ENCODE measurements at places on chromosomes 3 and 15.

DNA sequence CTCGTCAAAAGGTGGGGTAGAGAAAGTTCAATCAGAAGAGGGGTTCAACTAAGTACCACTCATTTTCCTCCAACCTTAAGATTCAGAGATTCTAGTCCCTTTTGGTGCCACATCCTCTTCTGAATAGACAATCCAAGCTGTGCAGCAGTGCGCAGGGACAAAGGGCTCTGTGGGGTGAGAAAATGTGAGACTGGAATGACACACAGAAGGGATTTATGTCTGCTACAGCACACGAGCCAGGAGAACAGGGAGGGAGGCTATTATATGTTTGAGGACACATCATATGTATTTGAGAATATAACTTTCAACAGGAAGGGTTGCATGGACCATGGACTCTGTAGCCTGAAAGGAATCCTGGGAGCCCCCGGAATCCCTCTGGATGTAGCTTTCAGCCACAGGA lies 33.0 kb downstream of the LSM3 start:
- DNase-seq = no peak

- DNase-seq = peak; percentile 5
Observed at GRCh38 chr3:64684715-64685261, 3.0 kb downstream of the ADAMTS9 start.

DNA sequence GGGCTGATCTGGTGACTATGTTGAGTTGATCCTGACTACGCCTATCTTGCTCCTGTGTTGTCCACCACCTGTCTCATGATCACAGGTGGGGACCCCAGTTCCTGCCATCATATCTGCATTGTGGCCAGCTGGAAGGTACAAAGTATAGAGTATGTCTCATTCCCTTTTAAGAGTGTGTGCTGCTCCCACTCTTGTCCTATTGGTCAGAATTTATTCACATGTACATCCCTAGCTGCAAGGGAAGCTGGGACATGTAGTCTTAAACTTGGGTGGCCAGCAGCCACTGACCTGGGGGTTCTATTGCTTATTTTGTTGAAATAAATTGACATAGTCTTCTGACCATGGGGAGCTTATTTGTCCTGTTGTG lies 373.1 kb downstream of the PTPRG start:
- DNase-seq = no peak

GRCh38 chr15:36066757-36067156 lies 512.7 kb upstream of the CDIN1 start:
- DNase-seq = no peak

DNA sequence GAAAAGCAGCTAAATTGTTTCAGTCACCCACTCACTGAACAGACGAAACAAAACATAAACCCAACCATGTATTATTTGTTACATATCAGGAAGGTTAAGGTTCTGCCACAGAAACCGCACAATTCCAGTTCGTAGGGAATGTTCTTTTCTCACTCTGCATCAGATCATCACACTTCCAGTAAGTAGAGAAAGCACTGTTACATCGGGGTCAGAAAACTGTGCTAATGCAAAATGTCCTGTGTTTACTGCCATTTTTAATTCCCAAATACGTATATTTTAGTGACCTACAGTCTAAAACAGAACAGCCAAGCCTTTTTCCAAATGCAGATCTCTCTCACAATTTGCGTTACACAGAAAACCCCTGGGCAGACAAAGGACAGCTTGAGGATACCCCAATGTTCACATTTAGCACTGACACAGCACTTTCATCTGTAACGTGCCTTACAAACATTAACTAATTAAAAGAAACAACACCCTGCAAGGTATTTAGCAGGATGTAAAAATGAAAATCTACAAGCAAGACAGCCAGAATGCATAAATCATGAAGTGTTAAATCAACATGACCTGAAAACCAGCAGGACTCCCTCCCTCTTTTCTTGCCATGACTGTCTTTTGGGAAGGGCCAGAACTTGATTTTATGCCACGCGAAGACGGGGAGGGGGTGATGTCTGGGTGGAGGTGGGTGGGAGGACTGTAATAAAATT lies 34.8 kb upstream of the SKIL start:
- no peak for DNase-seq

DNA sequence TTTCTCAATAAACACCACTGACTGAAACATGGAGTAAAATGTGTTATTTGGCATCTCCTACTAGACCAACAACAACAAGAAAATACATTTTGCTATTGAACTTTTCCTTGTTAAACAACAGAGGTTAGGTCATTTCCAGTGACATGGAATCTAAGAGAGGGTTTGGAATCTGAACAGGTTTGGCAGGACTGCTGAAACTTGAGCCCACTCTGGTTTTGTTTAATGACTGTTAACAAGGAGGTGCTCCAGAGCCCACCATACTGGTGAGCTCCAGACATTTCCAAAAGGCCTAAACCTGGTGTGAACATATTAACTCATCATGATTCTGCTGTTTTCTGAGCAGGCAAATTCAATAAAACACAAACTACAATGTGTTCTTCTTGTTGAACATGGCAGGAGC lies 330.7 kb upstream of the TRIM42 start:
- DNase-seq = no peak

GRCh38 chr3:120764206-120764605 lies 21.7 kb downstream of the GTF2E1 start:
- DNase-seq = no peak

GRCh38 chr3:16061491-16061890 lies 113.0 kb upstream of the GALNT15 start:
- no peak for DNase-seq

DNA sequence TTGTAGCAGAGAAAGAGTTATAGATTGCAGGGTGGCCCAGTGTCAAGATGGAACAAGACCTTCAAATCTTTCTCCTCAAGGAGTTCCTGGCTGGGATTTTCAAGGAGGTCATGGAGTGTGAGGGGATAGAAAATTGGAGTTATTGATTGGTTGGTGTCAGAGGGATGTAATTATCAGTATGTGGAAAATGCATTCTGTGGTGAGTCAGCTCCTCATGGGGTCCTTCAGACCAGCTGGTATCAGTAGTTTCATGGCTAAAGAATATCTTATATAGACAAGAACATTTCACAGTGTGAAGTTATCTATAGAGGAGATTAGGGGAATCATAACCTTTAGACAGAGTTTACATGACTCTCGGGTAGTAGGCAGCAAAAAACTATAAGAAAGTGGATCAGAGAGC lies 1114.0 kb upstream of the GBE1 start:
- DNase-seq = no peak

DNA sequence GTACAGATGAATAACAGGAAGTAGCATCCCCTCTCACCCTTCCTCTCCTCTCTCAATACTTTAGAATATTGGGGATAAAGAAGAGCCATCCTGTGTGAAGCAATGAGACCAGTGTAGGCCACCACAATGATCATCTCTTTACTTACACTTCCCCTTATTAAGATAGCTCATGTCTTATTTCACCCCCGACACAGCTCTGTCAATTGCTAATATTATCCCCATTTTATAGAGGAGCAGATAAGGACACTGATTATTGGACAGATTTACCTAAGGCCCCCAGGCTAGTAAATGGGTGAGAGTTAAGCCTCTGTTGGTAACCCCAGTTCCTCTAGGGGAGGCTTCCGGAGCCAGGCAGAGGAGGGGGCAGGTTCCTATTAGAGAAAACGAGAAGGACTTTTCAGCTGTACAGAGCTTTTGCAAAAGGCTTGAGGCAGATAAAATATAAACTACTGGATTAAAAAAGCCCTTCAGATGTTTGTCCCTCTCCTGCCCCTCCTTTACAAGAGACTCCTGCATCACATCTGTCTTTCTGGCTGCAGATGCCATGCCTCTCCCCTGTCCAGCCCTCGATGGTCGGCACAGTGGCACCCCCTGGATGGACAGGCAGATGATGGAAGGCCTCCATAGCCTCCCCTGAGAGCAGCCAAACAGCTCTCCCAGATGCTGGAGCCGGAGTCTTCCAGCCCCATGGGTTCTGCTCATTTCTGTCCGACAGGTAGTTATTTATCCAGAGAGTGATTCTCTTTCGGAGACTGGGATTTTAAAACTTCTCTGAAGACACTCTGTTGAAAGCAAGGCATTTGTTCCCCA lies 49.4 kb upstream of the LCTL start:
- no peak for DNase-seq

DNA sequence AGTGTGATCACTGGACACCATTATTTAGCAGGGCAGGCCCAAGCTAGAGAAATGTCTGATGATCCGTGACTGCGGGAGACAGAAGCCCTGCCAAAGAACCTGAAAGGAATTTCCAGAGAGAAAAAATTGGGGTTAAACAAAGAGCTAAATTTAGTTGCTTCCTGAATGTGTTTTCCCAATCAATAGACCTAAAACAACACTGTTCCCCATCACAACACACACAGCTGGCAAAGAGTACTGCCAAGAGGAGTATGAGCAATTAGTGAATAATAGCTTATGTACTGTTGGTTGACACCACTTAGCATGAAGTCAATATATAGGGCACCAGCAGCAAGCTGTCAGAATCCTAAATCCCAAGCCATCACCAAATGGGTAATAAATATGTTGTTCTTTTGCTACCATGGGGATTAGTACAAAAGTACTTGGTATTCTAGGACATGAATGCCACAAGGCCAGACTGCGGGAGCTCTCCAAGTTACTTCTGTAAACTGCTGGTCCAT lies 35.7 kb downstream of the CLK3 start:
- no peak for DNase-seq

- DNase-seq = no peak
Observed at GRCh38 chr3:190258634-190259033, 63.6 kb downstream of the CLDN1 start.

DNA sequence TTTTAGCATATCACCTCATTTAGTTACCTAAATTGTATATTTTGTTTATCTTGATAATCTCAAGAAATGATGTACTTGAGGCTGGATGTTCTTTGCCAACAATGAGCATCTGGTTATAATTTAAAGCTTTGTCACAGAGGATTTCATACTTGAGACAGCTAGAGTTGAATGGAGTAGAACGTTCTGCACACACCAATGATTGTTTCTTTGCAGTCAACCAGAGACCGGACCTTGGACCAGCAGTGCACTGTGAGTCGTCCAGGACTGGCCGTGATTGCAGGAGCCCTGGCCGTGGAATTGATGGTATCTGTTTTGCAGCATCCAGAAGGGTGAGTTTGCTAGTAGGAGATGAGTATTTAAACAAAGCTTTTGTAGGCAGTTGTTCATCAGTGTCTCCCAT lies 90.4 kb downstream of the ATG7 start:
- no peak for DNase-seq

GRCh38 chr15:74799856-74800558 lies 12.6 kb upstream of the LMAN1L start:
- peak; percentile 90 for DNase-seq

DNA sequence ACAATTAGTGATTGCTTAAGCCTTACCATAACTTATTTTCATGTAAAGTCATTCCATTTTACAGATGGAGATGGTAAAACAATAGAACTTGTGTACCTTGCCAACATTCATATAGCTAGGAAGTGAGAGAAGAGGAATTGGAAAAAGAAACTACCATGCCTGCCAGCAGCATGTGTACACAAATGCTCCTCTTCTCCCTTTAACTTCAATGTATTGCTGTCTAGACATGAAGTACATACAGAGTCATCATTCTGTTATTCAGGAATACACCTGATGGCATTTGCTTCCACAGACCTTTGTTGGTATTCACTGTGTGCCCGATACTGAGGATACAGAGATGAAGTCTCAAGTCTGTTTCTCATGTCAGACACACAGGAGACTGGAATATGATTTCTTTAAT lies 7.1 kb upstream of the TMEM207 start:
- DNase-seq = no peak

DNA sequence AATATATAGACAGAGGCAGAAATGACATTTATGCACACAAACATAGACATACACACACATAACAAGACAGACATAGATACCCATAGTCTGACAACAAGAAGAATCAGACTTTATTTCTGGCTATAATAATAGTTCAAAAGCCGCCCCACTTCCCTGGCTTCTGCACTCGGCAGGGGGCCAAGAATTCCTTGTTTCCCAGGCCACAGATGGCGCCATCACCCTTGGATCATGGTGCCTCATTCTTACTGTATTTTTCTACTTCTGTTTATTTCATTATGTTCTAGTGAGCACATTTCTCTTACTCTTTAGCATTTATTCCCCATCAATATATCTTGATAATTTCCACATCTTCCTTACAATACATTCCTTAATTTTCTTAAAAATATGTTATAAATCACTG lies 387.5 kb downstream of the NLGN1 start:
- peak; percentile 28 for DNase-seq

DNA sequence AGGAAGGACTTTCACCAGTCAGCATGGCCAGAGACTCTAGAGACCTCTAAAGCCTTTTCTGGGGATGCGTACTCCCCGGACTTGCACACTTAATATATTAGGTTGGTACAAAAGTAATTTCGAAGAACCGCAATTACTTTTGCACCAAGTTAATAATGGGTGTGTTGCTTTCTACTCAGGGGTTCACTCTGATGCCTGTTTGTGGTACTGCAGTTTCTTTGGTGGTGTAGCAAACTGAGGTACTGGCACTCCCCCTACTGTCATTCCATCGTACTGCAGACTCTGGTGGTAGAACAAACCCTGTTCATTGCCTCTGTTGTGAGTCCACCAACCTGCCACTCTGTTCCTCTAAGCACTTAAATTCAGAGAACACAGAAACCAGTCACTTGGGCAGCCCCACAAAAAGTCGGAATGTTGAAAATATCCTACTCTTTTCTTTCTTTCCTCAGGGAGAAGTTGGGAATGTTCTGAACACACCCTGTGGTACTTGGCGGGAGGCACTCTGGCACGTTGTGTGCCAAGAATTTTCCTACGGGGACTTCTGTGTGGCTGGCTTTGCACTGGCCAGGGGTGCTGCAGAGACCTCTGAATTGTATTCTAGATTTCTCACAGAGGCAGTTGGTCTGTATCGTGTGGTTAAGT lies 46.3 kb downstream of the GABRG3 start:
- no peak for DNase-seq

DNA sequence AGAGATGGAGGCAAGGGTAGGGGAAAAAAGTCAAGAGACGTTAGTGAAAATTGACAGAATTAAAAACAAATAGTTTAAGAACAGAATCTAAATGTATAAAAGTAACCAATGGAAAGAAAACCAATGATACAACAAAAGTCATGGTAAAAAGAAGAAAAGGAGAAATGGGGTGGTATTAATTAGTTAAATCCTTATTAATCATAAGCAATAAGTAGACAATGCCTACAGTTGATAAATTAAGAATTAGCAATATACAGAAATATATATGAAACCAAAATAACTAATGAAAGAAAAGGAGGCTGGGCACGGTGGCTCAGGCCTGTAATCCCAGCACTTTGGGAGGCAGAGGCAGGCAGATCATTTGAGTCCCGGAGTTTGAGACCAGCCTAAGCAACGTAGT lies 23.8 kb downstream of the EPM2AIP1 start:
- DNase-seq = no peak

- DNase-seq = no peak
Observed at GRCh38 chr15:58962662-58963565, 24.5 kb upstream of the RNF111 start.

GRCh38 chr3:74349015-74349414 lies 265.4 kb downstream of the CNTN3 start:
- DNase-seq = no peak

GRCh38 chr15:41984622-41985021 lies 12.3 kb upstream of the EHD4 start:
- no peak for DNase-seq

DNA sequence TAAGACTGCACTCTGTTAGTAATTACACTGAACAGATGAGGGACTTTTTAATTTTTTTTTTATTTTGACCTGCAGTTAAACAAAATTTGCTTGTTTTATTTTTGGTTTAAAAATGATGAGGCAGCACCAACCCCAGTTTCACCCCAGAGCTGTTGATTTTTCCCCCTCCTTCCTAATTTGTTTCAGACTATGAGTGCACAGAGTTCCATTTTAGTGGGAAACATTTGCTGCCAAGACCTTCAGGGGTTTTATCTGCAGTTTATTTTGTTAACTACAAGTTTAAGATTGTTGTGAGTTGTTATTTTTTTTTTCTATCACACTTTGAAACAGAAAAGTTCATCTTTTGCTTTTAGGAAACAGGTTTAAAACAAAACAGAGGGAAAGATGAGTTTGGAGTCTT lies 455.9 kb upstream of the NR2F2 start:
- no peak for DNase-seq
